ENCODE measurements at places on chromosomes 13 and 19.
A peak's percentile ranks its signal among the peaks of the same experiment; 100 is the strongest.

- DNase-seq: no peak
These were observed 5.5 kb downstream of the ISYNA1 start for GRCh38 chr19:18432275-18433014.

GRCh38 chr13:25738342-25739196 lies 313.2 kb downstream of the SHISA2 start:
- peak; percentile 77 for DNase-seq

DNA sequence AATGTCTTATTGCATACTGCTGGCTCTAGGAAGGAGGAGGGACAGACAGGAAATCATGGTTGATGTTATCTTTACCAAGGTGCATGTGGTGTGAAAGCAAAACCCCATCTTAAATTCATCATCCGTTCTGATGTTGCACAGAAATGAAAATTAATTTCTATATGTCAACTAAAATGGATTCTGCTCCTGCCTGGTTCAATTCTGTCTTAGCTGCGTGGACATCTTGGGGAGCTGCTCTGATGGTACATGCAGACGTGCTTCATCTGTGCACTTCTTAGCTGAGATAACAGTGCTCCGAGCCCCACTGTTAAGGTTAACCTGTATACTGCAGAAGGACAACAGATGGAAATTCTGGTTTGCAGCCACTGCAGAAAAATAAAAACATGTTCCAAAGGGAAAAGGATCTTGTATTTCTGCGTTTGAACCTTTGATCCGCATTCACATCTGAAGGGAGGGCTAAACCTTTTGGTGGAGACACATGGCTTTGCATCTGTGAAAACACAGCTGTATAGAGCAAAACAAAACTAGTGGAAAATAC lies 155.6 kb downstream of the TM9SF2 start:
- peak; percentile 42 for DNase-seq

GRCh38 chr19:40147693-40148347 lies 43.4 kb upstream of the MAP3K10 start:
- no peak for DNase-seq

GRCh38 chr13:96426167-96426566 lies 336.3 kb downstream of the HS6ST3 start:
- no peak for DNase-seq

DNA sequence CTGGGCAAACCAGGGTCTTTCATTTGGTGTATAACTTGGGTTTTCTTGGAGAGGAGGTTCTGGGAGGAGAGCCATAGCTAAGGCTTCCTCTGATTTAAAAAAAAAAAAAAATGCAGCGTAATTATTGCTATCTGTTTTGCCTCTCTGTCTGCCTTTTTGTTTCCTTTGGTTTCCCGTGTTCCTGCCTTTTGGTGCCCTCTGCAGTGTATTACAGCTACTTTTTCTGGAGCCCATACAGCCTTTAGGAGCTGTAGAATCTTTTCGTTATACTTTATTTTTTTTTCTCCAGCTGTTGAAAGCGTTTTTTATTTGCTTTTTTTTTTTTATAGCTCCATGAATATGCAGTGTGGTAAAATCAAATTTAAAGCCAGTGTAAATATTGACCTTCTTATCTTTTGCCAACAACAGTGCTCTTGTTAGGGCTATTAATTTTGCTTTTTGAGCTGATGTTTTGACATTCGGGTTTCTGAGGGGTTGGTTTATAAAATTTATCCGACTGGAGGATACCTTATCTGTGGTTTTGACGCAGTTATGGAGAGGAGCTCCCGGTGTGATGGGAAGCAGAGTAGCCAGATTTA lies 38.1 kb downstream of the ZNF493 start:
- DNase-seq: no peak

DNA sequence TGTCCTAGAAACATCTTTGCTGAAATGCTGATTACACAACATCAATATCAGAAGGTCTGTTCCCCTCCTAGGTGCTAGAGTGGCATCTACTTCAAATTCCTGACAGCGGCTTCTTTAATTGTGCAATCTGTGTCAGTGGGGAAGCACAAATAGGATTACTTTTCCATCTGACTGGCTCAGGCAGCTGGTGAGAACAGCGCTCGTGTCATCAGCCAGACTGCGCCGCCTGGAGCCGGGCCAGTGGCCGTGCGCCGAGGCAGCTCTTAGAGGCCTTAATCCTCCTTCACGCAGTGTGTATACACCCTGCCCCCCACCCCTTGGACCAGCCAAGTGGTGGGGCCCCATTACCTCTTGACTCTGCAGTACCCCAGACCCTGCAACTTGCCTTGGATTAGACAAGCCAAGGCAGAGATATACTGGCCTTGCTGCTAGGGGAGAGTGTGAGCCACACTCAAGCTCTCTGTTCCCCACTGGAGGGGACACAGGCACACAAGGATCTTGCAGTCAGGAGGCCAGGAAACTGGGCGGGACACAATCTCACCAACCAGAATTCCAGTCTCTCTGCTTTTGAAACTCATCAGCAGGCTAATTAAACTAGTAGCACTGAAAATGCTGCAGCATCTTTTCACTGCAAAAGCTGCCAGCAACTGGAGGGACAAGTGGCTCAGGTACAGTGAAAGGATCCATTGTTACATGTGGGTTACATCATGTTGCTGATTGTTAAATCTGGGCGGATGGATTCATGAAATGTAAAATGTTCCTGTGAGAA lies 48.9 kb upstream of the EPHX3 start:
- no peak for DNase-seq

- DNase-seq: no peak
These were observed 54.0 kb downstream of the ALOX5AP start for GRCh38 chr13:30789166-30789862.

DNA sequence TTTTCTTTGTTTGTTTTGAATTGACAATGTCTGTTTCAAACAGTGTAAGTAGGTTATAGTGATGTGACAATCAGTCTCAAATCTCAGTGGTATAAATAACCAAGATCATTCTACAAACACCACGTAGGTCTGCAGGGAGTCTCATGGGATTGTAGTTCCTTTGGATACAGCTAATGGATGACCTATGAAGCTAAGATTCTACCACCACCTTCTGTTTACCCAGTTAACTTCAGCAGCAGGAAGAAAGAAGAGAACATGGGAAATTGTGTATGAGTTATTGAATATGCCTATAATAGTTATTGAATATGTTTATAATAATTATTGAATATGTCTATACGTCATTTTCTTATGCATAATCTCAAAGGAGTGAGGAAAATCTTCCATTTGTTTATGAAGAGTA lies 63.9 kb upstream of the SLITRK5 start:
- no peak for DNase-seq

- no peak for DNase-seq
These were observed 90.5 kb downstream of the SHISA2 start for GRCh38 chr13:25961294-25961693.

- no peak for DNase-seq
These were observed 1564.9 kb downstream of the OLFM4 start for GRCh38 chr13:54593504-54593903.

DNA sequence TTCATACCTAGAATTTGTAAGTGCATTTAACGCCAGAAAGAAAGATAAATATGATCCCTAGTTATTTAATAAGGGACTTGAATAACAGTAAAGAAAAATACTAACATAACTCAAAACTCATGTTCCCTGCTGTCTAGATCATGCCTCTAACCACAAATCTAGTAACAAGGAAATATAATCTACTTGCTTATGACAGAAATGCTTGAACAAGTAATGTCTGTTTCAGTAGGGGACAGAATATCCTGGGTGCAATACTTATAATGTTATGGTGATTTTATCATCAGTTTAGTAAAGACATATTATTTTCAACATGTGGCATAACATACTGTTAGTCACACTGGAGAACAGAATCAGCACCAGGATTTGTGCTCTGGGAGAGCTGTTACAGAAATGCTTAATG lies 861.9 kb upstream of the SLITRK1 start:
- DNase-seq: no peak

- no peak for DNase-seq
These were observed 742 bp downstream of the NALCN start for GRCh38 chr13:101415358-101416174.

DNA sequence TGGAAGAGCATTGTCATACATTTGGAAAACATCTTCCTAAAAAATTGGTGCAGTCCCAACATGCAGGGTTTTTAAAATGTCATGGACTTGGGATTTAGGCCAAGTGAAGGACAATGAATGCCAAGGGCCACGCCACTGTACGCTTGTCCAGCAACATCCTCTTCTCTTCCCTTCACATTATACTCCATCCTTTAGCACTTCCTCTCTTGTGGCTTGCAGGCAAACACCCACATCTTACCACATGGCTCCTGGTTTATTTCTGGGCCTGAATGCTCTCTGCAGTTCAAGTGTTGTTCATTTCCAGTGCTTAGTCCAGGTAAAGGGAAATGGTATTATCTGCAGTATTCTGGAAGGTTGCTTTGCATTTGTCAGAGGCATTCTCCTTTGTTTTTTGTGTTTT lies 45.0 kb downstream of the CBY2 start:
- no peak for DNase-seq

DNA sequence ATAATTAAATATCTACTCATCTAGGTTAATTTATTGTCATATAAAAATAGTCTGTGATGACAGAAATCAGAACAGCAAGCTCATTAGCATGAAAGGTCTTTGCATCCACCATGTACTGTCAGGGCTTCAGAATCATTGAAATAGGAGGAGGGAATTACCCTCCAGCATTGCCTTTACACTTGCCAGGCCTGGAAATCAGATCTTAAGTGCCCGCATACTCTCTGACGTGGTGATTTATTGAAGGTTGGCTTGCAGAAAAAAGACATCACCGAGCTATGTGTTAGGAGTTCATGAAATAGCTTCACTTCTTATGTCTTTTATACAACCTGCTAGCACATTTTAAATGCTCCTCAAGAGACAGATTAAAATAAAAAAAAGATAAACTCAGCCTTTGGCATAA lies 661.7 kb upstream of the SLITRK1 start:
- no peak for DNase-seq

- no peak for DNase-seq
These were observed 27.5 kb downstream of the TBC1D4 start for GRCh38 chr13:75454497-75454896.

DNA sequence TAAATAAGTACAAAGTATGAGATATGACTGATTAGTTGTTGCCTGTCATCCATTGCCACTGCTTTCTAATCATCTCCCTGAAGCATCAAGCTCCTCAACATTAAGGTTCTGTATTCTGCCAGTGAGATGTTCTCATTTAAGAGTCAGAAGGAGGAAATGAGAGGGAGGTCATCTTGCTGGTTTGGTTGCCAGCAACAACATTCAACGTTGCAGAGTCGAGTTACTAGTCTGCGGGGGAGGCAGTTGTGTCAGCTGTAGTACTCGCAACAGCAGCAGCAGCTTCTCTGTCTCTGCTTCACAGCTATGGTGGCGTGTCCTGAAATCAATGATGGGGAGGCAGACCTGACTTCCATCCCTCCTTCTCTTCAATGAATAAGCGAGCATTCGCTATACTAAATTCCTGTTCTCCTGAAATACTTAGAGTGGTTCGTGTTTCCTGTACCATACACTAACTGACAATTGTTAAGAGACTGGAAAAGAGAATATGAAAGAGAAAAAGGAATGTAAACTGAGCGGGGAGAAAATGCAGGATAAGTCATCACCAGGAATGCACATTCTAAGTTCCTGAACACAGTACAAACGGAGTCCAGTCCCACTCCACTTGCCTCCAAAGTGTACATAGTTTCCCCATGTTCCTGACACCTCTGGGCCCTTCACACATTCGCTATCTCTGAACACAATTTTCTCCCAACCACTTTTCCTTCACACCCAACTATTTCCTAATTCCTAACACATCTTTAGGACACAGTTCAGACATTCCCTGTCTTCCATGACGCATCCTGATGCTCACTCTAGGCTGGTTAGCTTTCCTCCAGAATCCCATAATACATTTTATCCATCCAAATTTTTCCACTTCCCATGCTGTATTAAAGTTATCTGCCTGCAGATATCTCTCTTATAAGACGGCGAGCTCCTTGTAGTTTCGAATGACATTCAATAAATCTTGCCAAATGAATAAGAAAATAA lies 263.0 kb downstream of the KLF12 start:
- no peak for DNase-seq

DNA sequence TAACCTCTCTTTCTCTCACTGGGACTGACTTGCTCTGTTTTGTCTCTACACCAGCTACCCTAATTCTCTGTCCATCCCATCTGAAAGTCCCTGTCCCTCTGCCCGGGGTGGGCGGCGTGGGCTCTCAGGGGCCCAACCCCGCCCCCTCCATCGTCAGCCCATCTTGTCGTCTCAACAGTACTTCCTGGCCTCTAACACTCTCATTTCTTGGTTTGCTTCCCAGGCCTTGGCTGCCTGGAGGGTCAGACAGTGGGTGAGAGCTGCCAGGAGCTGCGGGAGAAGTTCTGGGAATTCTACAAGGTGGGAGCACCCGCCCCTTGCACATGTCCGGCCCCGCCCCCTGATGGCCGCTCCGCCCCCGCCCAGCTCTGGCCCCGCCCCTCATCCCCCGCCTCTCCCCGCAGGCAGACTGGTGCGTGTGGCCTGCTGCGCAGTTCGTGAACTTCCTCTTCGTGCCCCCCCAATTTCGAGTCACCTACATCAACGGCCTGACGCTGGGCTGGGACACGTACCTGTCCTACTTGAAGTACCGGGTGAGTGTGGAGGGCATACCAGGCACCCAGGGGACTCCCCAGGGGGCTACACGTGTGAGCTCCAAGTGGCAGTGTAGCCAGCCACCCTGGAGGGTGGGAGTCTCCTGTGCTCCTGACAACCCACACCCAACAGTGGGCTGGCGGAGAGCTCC lies 1.7 kb downstream of the MPV17L2 start:
- DNase-seq: peak; percentile 11

DNA sequence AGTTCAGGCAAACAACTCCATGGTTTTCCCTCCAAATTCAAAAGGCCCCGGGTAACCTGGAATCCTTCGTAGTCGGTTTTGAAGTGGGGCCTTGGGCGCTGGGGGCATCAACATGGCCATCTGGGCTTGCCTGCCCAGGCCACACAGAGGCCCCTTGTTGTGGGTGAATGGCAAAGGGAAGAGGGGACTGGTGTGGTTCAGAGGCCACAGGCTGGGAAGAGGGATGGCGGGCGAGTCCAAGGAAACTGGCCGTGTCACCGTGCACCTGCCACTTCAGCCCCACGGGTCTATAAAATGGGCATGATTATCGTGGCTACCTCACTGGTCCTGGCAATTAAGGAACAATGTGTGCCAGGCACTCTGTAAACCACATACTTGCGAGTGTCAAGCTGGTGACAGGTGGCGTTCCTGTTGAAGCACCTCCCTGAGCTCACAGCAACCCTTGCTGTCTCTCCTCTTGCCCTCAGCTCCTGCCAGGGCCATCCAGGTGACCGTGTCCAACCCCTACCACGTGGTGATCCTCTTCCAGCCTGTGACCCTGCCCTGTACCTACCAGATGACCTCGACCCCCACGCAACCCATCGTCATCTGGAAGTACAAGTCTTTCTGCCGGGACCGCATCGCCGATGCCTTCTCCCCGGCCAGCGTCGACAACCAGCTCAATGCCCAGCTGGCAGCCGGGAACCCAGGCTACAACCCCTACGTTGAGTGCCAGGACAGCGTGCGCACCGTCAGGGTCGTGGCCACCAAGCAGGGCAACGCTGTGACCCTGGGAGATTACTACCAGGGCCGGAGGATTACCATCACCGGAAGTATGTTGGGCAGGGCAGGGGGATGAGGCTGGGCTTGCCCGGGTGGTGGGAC lies 1.3 kb downstream of the LSR start:
- DNase-seq: no peak
